ENCODE measurements at places on chromosomes 7 and 10.

GRCh38 chr7:87330942-87331341 is 14.5 kb upstream of the CROT start:
- DNase-seq = no peak

DNA sequence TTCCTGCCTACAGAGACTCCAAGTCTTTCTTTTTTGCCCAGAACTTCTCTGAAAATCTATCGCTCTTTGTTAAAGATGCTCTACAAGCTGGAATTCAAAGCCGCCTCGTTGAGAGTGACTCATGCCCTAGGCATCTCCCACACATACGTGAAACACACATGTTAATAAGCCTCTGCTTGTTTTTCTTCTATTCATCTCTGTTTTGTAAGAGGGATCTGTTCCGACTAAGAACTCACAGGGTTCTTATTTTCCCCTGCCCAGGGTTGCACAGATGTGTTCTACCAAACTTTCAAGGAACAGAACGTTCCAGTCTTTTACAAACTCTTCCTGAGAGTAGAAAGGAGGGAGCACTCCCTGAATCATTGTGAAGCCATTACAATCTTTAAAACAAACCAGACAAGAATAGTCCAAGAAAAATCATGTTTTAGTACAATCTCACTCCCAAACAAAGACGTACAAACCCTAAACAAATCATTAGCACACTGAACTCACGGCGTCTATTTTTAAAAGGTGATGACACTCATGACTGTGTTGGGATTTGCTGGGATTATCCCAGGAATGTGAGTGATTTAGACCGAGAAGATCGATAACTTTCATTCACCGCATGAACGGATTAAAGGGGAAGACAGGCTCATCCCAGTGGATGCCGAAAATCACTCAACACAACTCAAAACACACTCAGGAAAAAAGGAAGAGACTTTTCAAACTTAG is 55.3 kb upstream of the INPP5A start:
- no peak for DNase-seq

DNA sequence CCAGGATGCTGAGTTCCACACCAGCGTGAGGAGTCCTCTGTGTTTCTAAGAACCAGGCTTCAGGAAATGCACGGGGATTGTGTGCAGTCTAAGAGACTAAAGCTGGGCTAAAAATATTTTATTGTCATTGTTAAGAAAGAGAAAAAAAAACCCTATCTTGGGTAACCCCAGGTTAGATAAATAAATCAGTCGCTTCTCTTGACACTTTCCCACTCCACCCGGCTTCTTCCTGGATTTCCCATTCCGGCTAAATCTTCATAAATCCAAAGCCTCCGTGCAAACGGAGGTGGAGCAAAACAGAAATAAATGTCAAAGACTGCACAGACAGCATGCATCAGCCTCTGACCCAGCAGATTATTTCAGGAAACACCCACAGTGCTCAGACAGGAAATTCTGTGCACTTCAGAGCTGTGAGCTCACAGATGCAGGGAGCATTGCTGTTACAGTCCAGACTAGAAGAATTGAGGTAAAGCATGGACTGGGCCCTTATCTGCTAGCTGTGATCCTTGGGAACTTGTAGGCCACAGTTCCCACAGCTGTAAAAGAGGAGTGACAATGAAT is 44.8 kb upstream of the GRID1 start:
- DNase-seq = no peak

DNA sequence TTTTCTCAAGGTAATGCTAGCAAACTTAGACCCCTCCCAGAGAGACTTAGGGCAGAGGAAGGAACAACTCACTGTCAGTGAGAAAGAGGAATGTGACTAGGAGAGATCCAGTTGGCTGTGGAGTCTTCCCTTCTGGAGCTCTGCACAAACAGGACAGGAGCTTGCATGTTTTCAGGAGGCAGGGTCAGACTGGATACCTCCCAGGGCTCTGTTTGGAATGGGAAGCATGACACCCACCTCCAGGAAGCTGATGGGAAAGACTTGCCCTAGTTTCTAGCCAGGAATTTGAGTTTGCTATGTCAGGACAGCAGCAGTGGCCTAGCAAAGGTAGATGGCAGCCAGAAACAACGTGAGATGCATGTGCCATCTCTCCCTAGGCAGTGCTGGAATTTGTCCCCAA is 40.6 kb downstream of the GHRHR start:
- DNase-seq = no peak

All from T-helper 1 cell (primary cell).